M059J (cell line): ENCODE measurements at places on chromosomes 1 and 21.

DNA sequence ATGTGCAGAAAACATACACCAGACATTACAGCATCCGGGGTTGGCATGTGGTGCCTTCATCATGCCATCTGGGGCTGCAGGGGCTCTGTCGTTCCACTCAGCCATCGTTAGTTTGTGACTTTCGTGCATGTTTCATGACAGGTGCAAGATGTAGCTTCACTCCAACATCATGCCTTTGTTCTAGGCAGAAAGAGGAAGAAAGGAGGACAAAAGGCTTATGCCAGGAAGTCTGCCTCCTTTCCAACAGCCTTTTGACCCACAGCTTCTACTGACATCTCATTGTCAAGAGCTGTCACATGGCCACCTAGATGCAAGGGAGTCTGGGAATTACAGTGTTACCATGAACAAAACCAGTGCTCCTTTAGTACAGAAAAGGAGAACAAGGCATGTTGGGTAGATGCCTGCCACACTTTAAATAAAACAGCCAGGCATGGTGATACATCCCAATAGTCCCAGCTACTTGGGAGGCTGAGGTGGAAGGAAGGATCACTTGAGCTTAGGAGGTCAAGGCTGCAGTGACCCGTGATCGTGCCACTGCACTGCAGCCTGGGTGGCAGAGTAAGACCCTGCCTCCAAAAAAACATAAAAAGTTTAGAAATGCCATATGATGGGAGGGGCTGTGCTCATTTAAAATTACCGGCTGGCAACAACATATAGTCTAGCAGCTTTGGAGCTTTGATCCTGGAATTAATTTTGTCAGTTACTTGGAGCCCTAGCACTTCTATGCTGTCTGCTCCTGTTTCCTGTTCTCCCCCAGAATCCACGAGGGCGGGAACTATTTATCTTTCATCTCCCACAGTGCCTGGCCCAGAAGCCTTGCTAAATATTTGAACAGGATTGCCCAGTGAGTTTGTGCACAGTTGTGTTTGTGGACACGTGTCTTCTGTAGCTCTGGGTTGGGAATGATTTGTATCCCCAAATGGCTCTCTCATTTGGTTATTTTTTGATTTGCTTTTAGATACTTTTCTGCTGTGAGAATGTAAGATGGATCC is 7.4 kb downstream of the DOP1B start:
- DNase-seq = no peak

- no peak for DNase-seq
These were observed 291.8 kb downstream of the NFIA start for GRCh38 chr1:61374156-61374555.

DNA sequence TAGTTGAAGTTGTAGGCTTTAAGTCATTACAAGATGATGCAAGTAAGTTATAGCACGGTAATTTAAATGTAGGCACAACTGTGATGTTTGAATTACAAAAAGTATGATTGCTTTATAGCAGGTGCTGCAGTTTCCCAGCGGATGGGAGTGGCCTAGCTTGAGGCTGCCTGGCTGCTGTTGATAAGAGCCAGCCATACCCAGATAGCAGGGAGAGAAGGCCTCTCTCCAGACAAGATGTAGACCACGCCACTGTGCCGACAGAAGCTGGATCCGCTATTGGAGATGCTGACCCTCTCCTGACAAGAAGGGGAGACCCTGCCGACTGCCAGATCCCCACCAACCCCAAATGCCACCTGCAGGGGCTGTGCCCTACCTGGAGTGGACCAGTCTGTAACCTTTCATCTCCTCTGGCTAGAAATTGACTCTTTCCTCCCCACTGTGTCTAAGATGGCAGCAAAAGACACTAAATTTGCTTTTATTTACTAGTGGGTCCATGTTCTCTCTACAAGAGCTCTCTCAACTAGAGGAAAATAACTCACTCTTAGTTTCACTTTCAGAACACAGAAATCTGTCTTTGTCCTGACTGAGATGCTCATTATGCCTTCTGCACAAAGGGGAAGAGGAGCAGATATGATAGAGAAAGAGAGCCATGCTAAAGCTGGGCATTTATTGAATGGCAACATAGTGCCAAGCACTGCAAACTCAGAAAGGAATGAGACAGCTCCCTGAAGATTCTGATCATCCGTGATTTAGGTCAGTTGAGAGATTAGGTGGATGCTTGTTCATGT is 127.9 kb downstream of the URB2 start:
- DNase-seq = no peak

DNA sequence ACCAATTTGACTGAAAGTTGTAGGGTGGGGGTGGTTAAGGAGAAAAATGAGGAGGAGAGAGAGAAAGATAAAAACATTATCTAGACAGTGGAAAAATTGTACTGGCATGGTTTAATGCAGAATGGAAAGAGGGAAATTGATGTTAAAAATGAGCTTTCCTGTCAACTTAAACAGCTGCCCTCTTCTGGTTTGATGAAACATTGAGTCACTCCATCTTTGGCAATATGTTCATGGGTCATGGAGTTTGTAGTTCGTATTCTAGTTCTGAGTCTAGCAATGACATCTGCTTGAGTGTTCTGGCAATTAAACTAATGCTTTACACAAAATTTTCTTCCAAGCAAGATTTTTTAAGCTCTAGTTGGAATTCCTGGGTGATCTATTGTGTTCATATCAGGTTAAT is 9.6 kb downstream of the ZNF648 start:
- no peak for DNase-seq

- DNase-seq = peak; percentile 77
These were observed 18.5 kb upstream of the GBP3 start for GRCh38 chr1:89041119-89041641.
